ENCODE measurements at places on chromosomes 12 and 14.

GRCh38 chr14:50635141-50635540 lies 33.0 kb downstream of the SAV1 start:
- no peak for DNase-seq

GRCh38 chr12:109433618-109434017 lies 43.5 kb downstream of the KCTD10 start:
- DNase-seq, result no peak

GRCh38 chr12:107349008-107349747 lies 255.8 kb upstream of the CRY1 start:
- DNase-seq, result no peak

DNA sequence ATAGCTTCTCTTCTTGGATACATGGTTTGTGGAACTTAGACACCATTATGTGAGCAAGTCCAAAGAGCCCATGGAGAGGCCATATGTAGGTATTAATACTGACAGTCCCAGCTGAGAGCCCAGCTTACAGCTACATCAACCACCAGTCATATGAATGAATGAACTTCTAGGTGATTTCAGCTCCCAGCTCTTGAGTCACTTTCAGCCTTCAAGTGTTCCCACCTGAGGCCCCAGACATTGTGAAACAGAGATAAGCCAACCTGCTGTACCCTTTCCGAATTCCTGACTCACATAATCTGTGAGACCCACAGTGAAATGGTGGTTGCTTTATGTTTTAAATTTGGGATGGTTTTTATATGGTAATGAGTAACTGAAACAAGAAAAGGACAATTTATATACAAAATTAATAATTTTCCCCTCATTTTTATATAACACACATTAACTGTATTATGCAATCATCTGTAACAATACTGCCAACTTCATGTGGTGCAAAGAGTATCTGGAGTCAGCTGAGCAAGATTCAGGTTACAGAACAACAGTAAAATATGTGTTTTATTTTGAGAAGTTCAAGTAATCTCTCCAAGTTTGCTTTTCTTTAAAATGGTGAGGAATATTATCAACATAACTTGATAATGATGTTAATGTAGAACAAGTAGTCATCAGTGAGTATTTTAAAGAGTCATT lies 27.7 kb upstream of the FBXO33 start:
- DNase-seq, result no peak

DNA sequence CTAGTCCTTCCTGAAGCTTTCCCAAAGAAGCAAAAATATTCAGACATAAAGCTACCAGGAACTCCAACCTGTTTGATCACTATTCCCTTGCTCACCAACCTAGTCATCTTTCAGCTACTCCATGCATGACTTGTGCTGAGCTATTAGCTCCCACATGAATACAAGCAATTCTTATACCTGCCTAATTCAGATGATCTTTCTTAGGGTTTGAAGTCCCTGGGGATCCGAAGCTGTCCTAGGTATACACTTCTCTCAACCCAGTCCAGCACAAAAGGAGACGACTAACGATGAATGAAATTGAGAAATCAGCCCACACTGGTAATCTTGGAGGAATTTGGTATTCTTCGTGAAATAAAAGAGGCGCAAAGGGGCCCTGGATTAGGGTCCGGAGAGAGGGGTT lies 631 bp upstream of the PTGR2 start:
- no peak for DNase-seq

DNA sequence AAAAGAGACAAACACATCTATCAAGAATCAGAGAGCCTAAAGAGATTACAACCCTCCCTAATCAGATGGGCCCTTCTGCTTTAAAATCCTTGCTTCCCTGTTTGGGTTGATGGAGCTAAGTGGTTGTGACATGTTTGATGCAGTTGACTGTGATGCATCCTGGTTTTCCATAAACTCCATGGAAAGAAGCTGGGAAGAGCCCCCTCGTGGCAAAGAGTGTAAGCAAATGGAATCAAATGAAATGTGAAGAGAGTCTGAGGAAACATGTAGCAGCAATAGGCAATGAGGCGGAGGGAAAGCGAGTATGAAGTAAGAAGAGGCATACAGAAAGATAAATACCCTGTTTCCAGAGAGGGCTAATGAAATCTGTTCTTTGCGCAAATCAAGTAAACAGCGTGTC lies 70.4 kb upstream of the SLCO1C1 start:
- no peak for DNase-seq

DNA sequence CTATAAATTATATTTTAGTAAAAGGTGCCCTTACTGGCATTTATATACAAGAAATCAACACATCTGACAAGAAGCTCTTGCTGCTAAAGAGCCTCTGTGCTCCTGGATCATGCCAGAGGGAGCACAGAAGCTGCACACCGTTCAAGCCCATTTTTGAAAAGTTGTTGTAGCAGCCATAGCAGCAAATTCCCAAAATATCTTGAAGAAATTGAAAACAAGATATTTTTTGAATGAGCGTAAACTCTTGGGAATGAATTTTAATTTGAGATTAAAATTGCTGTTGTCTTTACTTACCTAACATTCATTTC lies 540 bp upstream of the CLEC2D start:
- no peak for DNase-seq

DNA sequence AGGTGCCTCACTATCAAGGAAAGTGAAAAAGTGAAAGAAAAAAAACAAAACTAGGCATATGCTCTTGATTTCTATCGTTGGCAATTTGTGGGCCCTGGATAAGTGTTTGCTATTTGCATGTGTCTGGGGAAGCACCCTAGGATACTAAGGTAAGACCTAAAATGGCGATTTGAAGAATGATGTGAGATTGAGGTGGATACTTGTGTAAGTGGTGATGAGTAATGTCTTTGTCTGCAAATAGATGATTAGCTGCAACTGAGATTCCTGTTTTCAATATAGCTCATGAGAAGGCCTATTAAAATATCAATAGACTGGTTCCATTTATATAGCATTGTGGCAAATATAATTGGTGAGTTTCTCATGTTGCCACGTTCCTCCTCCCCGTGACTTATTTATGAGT lies 261.7 kb downstream of the NEDD1 start:
- DNase-seq, result no peak

DNA sequence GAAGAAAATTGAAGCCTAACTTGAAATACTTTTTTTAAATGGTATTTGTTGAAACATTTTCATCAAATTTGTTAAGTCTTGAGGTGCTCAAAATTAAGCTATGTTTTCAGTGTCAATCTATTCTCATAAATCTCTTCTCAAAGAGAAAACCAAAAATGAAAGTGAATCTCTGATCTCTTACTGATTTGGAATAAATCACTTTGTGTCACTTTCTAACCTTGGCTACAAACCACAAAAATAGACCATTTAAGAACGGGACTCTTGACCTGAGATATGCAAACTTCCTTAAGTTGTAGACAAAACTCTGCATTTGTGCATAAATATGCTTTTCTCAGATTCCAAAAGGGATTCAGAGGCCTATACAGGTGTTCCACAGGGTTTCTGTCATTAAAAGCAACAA lies 192.9 kb downstream of the SEC23A start:
- DNase-seq, result no peak

DNA sequence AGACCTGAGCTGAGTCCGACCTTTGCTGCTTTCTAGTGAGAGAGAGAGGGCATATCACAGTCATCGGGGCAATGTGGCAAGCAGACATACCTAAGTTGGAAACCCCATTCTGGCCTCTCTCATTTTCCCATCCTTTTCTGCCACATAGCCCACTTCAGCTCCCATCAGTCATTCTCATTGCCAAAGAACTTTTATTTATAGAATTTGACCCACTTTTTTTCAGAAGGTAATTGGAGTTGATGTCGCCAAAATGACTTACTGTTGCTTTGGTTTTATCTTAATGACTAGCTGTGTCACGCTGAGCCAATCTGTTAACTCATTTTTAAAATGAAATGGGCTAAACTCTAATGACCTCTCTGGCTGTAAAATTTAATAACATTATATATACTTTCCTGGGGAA lies 63.9 kb upstream of the RMST start:
- DNase-seq, result no peak

DNA sequence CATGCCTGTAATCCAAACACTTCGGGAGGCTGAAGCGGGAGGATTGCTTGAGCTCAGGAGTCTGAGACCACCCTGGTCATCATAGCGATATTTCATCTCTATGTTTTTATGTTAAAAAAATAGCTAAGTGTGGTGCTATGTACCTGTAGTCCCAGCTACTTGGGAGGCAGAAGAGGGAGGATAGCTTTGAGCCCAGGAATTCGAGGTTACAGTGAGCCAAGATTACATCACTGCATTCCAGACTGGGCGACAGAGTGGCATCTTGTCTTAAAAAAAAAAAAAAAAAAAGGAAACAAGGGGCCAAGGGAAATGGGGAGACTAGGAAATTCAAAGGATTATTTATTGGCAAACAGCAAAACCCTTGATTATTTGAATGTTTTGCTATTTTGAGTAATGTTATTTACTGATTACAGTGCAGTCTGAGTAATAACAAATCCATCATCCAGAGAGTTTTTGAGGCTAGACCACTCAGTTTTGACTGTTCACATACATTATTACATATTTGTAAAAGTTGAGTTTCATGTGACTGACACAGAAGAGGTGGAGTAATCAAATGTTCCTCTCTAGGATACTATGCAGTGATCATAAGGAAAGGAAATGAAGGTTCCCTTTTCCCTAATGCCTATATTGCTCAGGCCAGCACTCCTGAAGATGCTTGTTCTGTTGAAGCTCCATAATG lies 40.8 kb downstream of the PRKCH start:
- no peak for DNase-seq

GRCh38 chr12:57240926-57241401 lies 10.0 kb downstream of the STAC3 start:
- DNase-seq, result no peak

- DNase-seq, result peak; percentile 4
These were observed 136.2 kb downstream of the SLCO1B3 start for GRCh38 chr12:20946732-20947131.

DNA sequence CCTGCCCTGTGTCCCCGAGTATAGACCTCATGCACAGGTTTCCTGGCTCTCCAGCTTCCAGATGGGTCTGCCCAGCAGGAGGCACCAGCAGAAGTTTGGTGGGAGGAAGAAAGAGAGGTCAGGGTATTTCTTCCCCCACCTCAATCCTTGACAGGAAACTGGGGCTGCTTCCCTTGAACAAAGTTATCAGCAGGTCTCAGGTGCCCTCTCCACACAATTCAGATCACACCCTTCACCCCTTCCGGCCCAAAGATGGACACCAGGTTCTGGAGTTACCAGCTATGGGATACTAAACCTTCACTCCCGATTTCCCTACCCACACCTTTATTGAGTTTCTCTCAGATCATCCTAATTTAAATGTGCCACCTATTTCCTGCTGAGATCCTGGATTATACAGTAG lies 1.2 kb downstream of the SART3 start:
- DNase-seq, result no peak

GRCh38 chr12:81332054-81332453 lies 254.2 kb downstream of the ACSS3 start:
- no peak for DNase-seq

- no peak for DNase-seq
These were observed 155.0 kb downstream of the CRADD start for GRCh38 chr12:93832131-93832530.

DNA sequence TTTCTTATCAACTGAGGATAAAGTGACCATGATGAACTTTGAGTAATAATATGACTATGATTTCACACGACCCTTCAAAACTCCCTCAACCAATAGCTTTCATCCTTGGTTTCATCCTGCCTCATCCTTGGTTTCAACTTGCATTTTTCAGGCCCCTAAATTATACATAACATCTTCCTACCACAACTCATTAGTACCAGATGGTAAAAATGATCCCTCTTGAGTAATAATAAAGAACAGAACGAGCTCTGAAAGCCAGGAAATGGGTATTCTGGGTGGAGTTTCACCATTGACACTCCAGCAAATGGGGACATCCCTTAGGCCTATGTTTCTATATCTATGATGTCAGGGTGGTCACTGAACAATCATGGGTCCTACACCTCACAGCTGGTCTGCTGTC lies 72.1 kb upstream of the LMNTD1 start:
- no peak for DNase-seq

DNA sequence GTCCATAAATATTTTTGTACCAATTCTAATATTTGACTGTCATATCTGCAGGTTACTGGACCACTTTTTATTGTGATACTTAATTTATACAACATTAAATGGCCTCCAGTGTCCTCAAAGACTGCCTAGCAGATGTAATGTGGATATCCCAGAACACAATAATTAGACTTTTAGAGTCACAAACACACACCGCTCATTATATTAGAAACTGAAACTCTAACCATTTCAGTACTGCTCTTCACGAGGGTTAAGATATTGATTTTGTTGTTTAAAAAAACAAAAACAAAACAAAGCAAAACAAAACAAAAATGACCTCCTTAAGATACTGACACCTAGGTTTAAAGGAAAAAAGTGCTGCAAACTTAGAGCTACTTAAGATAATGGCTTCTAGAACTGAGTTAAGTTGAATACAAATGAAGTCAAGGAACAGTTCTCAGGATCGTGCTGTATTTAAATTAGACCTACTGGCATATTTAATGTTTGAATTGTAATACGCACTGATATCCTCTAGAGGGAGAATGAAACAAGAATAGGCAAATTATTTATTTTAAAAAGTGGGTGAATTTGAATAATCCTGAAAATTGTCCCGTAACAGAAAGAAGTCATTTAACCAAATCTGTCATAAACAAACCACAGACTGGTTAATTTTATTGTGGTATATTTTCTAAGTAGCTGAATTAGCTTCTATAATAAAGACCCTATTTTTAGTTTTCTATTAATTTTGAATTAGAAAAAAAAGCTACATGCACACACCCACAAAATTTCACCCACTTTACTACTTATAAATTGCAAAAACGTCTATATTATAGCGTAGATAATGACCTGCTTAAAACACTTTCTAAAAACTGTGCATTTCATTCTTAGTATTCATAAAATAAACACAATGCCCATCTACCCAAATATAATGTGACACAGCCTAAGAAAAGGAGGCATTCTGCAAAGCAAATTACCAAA lies 395.2 kb upstream of the DCN start:
- peak; percentile 40 for DNase-seq

DNA sequence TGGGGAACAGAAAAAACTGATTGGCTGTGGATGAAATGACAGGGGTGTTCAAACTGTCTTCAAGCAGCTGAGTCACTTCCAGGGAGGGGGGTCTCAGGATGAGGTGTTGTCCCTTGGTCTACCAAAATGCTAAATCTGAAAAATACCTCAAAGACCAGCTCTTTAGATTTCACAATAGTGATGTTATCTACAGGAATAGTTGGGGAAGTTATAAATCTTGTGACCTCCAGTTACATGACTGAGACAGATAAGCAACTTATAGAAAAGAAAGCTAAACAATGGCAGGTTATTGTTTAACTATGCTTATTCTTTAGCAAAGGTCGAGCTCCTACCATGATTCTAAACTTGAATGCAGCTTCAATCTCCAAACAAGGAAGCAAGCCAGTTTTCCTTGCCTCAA lies 125.4 kb downstream of the SYT10 start:
- DNase-seq, result no peak

GRCh38 chr12:62919838-62920237 lies 15.1 kb downstream of the PPM1H start:
- DNase-seq, result no peak
